C1 segment of cervical spinal cord (tissue), 14 donors: ENCODE measurements at places on chromosomes 5 and 9.

GRCh38 chr5:1331861-1332405 is 13.0 kb downstream of the CLPTM1L start:
- no peak for DNase-seq

GRCh38 chr5:1973391-1974013 is 90.8 kb upstream of the IRX4 start:
- DNase-seq, result no peak

DNA sequence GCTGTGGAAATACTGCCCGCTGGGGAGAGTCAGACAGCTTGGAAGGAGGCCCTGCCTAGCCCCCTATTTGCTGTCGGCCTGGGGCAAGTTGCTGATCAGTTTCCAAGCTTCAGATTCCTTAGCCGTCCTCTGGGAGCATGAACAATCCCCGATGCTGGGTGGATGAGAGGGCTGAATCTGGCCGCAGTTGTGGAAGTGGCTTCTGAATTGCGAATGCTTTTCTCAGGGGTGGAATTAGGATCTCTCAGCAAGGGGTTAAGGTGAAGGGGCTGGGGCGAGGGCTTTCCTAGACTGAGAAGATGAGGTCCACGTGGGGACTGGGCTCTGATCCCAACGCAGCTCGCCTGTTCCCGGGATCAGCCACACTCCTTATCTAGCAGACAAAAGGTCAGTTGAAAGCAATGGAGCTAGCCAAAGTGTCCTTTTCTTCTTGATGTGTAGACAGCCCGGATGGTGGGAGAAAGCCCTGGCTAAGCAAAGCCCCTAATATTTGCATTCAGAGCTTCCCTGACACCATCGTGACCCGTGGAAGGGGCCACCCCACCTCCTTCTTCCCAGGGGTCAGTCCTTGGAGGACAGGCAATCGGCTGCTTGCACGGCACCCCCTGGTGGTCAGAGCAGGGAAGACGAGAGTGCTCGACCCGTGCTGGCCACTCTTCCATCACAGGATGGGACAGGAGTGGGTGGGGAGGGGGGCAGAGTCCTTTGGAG is 54.9 kb downstream of the COL15A1 start:
- peak; percentile 74 for DNase-seq

- no peak for DNase-seq
Measured at GRCh38 chr5:159906463-159906862, 9.8 kb upstream of the ADRA1B start.

GRCh38 chr5:132681476-132681831 is 7.7 kb downstream of the IL4 start:
- no peak for DNase-seq

GRCh38 chr9:4225291-4226028 is 74.4 kb downstream of the GLIS3 start:
- DNase-seq, result no peak

DNA sequence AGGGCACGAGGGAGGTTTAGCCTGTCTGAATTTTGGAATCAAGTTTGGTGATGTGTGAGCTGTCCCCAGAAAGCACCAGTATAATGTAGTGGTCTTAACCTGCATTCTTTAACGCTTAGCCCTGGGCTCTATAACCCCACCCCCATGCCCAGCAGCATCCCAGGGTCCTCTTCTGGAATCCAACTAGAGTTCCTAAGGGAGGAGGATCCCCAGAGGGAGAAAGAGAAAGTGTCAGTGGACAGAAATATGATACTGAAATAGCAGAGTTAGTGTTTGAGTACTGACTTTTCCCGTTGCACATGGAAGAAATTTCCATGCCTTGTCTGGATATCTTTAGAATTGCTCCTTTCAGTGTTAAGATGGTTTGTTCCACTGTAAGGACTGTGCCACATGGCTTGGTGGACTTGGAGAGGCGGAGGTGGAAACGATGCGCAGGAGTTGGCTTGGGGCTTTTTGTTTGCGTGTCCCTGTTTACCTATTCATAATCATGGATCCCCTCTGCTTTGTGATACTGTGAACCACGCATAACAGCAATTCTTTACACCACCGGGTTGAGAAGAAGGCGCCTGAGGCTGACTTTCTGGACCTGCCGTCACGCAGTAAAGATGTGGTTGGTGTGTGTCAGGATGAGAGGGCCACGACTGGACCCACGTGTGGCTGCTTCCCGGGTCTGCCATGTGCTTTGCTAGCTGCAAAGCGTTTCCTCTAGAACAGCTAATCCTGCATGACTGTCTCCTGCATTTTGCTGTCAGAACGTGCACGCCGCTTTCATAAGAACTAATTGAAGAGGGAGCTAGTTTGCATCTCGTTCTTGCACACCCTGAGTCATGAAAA is 142.3 kb downstream of the SMARCA2 start:
- peak; percentile 51 for DNase-seq
